HCT116 (cell line): ENCODE measurements at places on chromosomes 6 and 20. TPM values are rescaled to one million over a fixed set of nuclear protein-coding genes. Genes with fewer than 3 reads are reported as not detected.

CDC5L gene
- total RNA-seq, result 24.6 TPM

ZNF334 gene
- not detected for total RNA-seq

OARD1 gene
- 28.7 TPM for total RNA-seq

KIAA1755 gene
- total RNA-seq, result not detected

DSP gene
- total RNA-seq, result 104 TPM

PPP1R18 gene
- total RNA-seq, result 33.6 TPM

COL9A3 gene
- 29.7 TPM for total RNA-seq

ADRM1 gene
- 158 TPM for total RNA-seq

LST1 gene
- total RNA-seq, result 0.69 TPM

GABRR1 gene
- not detected for total RNA-seq

GRCh38 chr6:116370760-116371119 is at the start of gene DSE:
TSS of gene DSE (plus strand) at chr6:116370947. CDS start at chr6:116399251, 28,304 bp downstream.
- DNase-seq, result no peak
- peak within 1 kb of the TSS; percentile 84 for H3K4me3 ChIP-seq
- no peaks in the 10 kb centered on the region for H3K36me3 ChIP-seq
- peaks cover 7% of the 10 kb centered on the region for H3K4me1 ChIP-seq

- H3K36me3 ChIP-seq, result no peaks in the 10 kb centered on the region
- no peak overlapping the region for H3K27ac ChIP-seq
- H3K4me3 ChIP-seq, result no peak overlapping the region
- H3K27me3 ChIP-seq, result no peaks in the 10 kb centered on the region
Measured at GRCh38 chr20:54084727-54085388, 14.5 kb upstream of the BCAS1 start.

DNA sequence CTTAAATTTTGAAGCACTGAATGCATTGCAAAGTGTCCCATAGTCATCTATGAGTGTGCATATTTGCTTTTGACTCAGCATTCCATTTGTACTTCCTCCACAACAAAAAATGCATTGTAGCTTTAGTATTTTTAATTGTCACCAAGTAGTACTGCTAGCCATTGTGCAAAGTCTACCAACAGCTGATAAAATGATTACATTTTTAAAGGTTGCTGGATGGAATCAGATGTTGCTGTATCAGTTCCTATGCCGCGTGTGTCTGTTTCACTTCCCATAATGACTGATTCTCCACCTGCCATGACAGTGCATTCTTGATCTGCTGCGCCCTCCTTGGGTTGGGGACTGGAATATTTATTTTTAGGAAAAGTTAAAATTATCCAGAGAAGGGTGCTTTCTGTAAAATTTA is 41.2 kb downstream of the SLX4IP start:
- no peak overlapping the region for H3K4me3 ChIP-seq
- H3K4me1 ChIP-seq, result peaks cover 22% of the 10 kb centered on the region; the same call in 1 of the 2 replicates
- H3K27ac ChIP-seq, result no peak overlapping the region
- H3K27me3 ChIP-seq, result no peaks in the 10 kb centered on the region
- no peaks in the 10 kb centered on the region for H3K36me3 ChIP-seq

GRCh38 chr20:63477944-63478343 is 5.5 kb upstream of the KCNQ2 start:
- DNase-seq, result no peak
- H3K36me3 ChIP-seq, result no peaks in the 10 kb centered on the region
- H3K27me3 ChIP-seq, result no peaks in the 10 kb centered on the region
- peaks cover 14% of the 10 kb centered on the region for H3K4me1 ChIP-seq
- H3K27ac ChIP-seq, result no peak overlapping the region
- no peak overlapping the region for H3K4me3 ChIP-seq

DNA sequence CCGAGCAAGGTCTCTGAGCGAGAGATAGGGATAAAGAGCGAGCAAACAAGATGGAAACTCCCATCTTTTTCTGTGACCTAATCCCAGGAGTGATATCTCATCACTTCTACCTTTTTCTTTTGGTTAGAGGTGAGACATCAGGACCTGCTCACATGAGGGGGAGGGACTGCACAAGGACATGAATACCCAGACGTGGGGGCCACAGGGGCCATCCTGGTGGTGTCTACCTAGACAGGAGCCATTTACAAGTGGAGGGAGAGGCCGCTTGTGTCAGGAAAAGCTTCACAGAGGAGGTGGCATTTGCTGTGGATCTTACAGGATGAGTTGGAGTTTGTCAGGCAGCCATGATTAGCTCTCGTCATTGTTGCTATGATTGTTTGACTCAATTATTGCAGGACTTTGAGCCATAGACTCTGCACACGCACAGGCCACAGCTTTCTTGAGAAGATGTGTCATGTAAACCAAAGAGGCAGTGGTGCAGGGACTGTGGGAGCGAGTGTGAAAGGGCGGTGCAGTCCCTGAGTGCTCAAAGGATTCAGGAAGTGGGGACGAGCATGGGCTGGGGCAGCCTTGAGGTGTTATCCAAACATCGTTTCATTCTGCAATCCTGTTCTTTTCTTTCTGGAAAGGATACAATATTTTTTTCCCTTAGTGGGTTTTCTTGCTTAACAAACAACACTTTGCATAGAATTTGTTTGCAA is 7.7 kb downstream of the NPEPL1 start:
- peaks cover 2% of the 10 kb centered on the region; the same call in 1 of the 2 replicates for H3K36me3 ChIP-seq
- H3K27me3 ChIP-seq, result no peaks in the 10 kb centered on the region
- H3K4me3 ChIP-seq, result no peak overlapping the region
- no peaks in the 10 kb centered on the region for H3K4me1 ChIP-seq
- H3K27ac ChIP-seq, result no peak overlapping the region

DNA sequence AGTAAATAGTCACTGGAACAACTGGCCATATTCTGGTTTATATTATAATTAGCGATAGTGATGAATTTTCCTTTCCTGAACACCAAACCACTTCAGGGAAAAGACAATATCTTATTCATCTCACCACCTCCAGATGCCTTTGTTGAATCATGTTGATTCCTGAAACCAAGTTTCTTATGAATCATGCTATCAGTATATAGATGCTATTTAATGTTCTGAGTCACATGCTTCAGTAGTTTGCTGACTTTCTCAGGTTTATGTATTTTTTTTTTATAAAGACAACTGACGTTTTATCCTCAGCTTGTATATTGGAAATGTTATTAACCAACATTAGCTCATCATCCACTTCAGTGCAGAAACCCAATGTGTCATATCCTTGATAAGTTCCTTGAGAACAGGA is 710.2 kb upstream of the POU3F2 start:
- no peak overlapping the region for H3K4me3 ChIP-seq
- no peak for DNase-seq
- peaks cover 4% of the 10 kb centered on the region; the same call in 1 of the 2 replicates for H3K27me3 ChIP-seq
- no peaks in the 10 kb centered on the region for H3K4me1 ChIP-seq
- no peak overlapping the region for H3K27ac ChIP-seq
- no peaks in the 10 kb centered on the region for H3K36me3 ChIP-seq

GRCh38 chr6:128024046-128024445 is 123.2 kb upstream of the THEMIS start:
- H3K4me1 ChIP-seq, result no peaks in the 10 kb centered on the region
- H3K27me3 ChIP-seq, result no peaks in the 10 kb centered on the region
- no peaks in the 10 kb centered on the region for H3K36me3 ChIP-seq
- H3K4me3 ChIP-seq, result no peak overlapping the region
- DNase-seq, result no peak
- no peak overlapping the region for H3K27ac ChIP-seq

DNA sequence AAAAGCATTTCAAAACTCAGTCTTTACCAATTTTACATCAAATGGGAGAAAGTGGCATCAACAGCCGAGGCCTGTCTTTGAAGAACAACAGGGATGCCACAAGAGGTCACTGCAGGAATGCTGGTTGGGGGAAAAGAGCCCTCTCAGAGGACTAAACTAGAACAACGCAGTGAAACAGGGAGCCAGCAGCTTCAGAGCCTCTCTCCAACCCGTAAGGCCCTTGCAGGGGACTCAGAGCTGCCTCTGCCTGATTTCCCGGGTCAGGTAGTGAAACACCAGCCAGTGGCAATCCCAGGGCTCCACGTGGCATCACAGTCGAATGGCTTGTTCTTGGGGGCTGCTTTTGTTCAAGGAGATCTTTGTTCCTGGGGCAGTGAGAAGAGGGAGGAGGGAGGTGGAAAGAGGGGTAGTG is 55.0 kb upstream of the KCNK16 start:
- H3K36me3 ChIP-seq, result no peaks in the 10 kb centered on the region
- H3K4me3 ChIP-seq, result no peak overlapping the region
- H3K27me3 ChIP-seq, result peaks cover 52% of the 10 kb centered on the region

DNA sequence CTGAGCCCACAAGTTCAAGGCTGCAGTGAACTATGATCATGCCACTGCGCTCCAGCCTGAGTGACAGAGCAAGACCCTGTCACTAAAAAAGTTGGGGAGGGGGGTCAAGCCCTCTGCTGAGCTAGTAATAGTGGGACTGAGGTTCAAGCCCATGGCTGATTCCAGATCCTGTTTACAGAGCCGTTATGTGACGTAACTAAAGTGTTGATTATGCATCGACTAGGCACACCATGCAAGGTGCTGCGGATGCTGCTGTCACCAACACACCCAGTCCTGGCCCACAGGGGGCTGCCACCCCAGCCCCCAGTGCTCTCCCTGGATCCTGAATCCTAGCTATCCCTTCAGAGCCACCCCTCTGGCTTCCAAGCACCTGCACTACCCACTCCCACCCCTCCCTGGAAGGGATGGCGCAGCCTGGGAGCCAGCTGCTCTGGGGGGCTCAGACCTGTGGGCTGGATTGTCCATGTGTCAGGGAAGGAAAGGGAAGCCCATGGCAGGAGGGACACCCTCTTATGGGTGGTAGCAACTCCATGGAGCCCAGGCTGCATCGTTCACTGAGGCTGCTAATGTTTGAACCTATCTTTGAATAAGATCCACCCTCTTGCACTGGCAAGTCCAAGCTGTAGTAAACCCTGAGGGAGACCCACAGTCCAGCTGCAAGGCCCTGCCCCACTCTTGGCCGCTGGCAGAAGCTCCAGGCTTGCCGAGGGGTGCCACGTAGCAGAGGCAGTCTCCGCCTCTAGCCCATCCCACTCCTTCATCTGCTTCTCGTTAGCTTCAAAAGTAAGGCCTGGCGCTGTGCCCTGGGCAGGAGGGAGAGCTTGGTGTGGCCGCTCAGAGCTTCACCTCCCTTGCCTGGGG is 95.0 kb downstream of the SNX5 start:
- H3K27me3 ChIP-seq, result peaks cover 6% of the 10 kb centered on the region; the same call in 1 of the 2 replicates
- peaks cover 32% of the 10 kb centered on the region for H3K4me1 ChIP-seq
- H3K4me3 ChIP-seq, result peak overlapping the region; percentile 19
- no peaks in the 10 kb centered on the region for H3K36me3 ChIP-seq
- peak; percentile 57 for DNase-seq

- no peak overlapping the region for H3K4me3 ChIP-seq
- peaks cover 14% of the 10 kb centered on the region for H3K4me1 ChIP-seq
- no peaks in the 10 kb centered on the region for H3K36me3 ChIP-seq
- DNase-seq, result peak; percentile 45
- no peak overlapping the region for H3K27ac ChIP-seq
Measured at GRCh38 chr6:69917834-69918233, 51.5 kb downstream of the COL19A1 start.

DNA sequence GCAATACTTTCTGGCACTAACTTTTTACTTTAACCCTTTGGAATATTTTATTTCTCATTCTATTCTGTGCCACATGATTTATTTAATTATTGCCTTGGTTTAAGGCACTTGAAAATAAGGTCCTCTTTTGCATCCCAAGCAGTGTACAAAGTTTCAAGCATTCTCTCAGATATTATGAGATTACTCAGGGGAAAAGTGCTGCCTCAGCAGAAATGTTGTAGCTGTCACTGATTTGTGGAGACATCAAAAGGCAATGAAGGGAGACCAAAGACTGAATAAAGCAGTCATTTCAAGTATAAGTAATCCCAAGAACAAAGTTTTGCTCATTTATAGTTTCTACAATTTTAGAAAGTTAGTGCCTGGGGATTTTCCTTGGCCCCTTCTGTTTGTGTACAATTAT is 253.0 kb downstream of the RNF144B start:
- no peaks in the 10 kb centered on the region for H3K36me3 ChIP-seq
- no peak for DNase-seq
- no peaks in the 10 kb centered on the region for H3K4me1 ChIP-seq
- no peak overlapping the region for H3K27ac ChIP-seq
- no peak overlapping the region for H3K4me3 ChIP-seq
- no peaks in the 10 kb centered on the region for H3K27me3 ChIP-seq

DNA sequence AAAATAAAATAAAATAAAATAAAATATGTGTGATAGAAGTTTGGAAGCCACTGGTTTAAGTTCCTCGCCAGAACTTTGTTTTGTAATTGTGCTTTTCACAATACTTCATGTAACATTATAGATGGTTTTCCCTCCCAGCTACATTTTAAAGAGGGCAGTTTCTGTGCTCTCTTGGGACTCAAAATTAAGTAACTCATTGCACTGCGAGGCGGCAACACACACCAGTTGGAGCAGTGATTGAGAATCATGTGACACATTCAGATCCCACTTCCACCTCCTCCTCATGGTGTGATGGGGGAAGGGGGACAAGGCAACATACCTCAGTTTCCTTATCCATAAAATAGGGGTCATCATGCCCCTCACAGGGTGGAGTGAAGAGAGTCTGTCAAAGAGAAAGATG is 7.5 kb downstream of the C2 start:
- no peaks in the 10 kb centered on the region for H3K4me1 ChIP-seq
- no peak for DNase-seq
- H3K27ac ChIP-seq, result no peak overlapping the region

- 0 out of 2 replicates have a peak, but pooled peaks cover 2% of the 10 kb centered on the region for H3K4me1 ChIP-seq
- no peaks in the 10 kb centered on the region for H3K27me3 ChIP-seq
- DNase-seq, result no peak
Measured at GRCh38 chr20:49399329-49399728, 83.1 kb downstream of the KCNB1 start.

GRCh38 chr6:117928833-117929232 is 21.8 kb downstream of the SLC35F1 start:
- no peaks in the 10 kb centered on the region for H3K27me3 ChIP-seq
- no peak overlapping the region for H3K4me3 ChIP-seq
- H3K4me1 ChIP-seq, result no peaks in the 10 kb centered on the region
- H3K36me3 ChIP-seq, result no peaks in the 10 kb centered on the region
- no peak overlapping the region for H3K27ac ChIP-seq

GRCh38 chr20:13690943-13691342 is 52.2 kb upstream of the TASP1 start:
- DNase-seq, result no peak
- H3K4me3 ChIP-seq, result no peak overlapping the region
- no peaks in the 10 kb centered on the region for H3K36me3 ChIP-seq

GRCh38 chr20:22572491-22572890 is 11.9 kb downstream of the FOXA2 start:
- no peak for DNase-seq
- H3K27ac ChIP-seq, result no peak overlapping the region
- no peaks in the 10 kb centered on the region; the same call in 1 of the 2 replicates for H3K27me3 ChIP-seq
- H3K4me3 ChIP-seq, result no peak overlapping the region
- H3K36me3 ChIP-seq, result no peaks in the 10 kb centered on the region

GRCh38 chr20:57263801-57264792 is 2.3 kb downstream of the BMP7 start:
- no peak overlapping the region for H3K27ac ChIP-seq
- no peak overlapping the region for H3K4me3 ChIP-seq
- no peaks in the 10 kb centered on the region for H3K36me3 ChIP-seq
- H3K27me3 ChIP-seq, result no peaks in the 10 kb centered on the region
- no peak for DNase-seq
- H3K4me1 ChIP-seq, result no peaks in the 10 kb centered on the region; the same call in 1 of the 2 replicates

DNA sequence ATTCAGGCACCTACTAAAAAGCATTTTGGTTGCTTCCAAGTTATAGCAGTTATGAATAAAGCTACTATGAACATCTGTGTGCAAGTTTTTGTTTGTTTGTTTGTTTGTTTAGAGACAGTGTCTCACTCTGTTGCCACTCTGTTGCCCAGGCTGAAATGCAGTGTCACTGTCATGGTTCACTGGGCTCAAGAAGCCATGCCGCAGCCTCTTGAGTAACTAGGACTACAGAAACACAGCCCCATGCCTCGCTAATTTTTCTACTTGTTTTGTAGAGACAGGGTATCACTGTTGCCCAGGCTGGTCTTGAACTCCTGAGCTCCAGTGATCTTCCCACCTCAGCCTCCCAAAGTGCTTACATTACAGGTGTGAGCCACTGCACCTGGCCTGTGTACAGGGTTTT is 795.9 kb downstream of the EPHA7 start:
- no peaks in the 10 kb centered on the region for H3K36me3 ChIP-seq
- H3K27me3 ChIP-seq, result no peaks in the 10 kb centered on the region
- H3K27ac ChIP-seq, result no peak overlapping the region
- H3K4me3 ChIP-seq, result no peak overlapping the region
- no peaks in the 10 kb centered on the region for H3K4me1 ChIP-seq
- no peak for DNase-seq
